ENCODE measurements at places on chromosomes 11 and 22.
A peak's percentile ranks its signal among the peaks of the same experiment; 100 is the strongest.

GRCh38 chr11:70493089-70493474 is 94.8 kb downstream of the CTTN start:
- no peaks in the 10 kb centered on the region for H3K4me1 ChIP-seq
- peaks cover 93% of the 10 kb centered on the region for H3K27me3 ChIP-seq

DNA sequence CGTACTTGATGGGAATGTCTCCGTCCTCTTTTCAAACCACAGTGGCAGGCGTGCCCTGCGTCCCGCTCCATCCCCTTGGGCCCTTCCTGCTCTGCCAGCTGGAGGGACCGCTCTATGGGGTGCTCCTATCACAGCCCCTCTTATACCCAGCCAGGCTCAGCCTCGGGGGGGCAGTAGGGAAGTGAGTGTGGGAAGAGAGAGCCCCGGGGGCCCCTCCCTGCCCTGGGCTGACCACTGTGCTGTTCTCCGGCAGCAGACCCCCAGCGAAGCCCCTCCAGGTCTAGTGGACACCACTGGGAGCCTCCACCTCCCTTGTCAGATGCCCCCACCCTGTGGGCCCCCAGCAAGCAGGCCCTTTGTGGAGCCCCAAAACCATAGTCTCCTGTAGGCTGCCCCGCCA is 572.5 kb downstream of the BRD1 start:
- H3K27ac ChIP-seq: no peak overlapping the region
- H3K36me3 ChIP-seq: no peaks in the 10 kb centered on the region
- no peaks in the 10 kb centered on the region for H3K4me1 ChIP-seq
- H3K4me3 ChIP-seq: no peak overlapping the region
- H3K27me3 ChIP-seq: peaks cover 21% of the 10 kb centered on the region
- no peak for DNase-seq

DNA sequence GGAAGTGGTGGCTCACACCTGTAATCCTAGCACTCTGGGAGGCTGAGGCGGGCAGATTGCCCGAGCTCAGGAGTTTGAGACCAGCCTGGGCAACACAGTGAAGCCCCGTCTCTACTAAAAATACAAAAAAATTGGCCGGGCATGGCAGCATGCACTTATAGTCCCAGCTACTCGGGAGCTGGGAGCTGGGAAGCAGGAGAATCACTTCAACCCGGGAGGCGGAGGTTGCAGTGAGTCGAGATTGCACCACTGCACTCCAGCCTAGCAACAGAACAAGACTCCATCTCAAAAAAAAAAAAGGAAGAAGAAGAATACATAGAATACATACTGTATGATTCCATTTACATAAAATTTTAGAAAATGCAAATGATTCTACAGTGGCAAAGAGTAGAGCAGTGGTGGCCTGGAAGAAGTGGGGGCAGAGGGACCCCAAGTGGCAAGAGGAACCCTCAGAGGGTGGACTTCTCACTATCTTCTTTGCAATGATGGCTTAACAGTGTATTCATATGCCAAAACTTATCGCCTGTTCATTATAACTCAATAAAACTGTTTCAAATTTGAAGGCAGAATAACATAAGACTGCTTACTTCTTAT is 22.0 kb downstream of the PACSIN2 start:
- no peaks in the 10 kb centered on the region for H3K4me1 ChIP-seq
- DNase-seq: no peak
- no peak overlapping the region for H3K27ac ChIP-seq
- H3K36me3 ChIP-seq: no peaks in the 10 kb centered on the region

- no peak for DNase-seq
- no peaks in the 10 kb centered on the region for H3K36me3 ChIP-seq
- peaks cover 25% of the 10 kb centered on the region for H3K4me1 ChIP-seq
- H3K4me3 ChIP-seq: no peak overlapping the region
- H3K27me3 ChIP-seq: no peaks in the 10 kb centered on the region
Observed at GRCh38 chr11:41784513-41785335, 325.3 kb upstream of the LRRC4C start.

GRCh38 chr22:39317084-39317774 is 2.2 kb downstream of the RPL3 start:
- H3K36me3 ChIP-seq: peaks cover 41% of the 10 kb centered on the region
- peak overlapping the region; percentile 90 for H3K4me3 ChIP-seq
- DNase-seq: peak; percentile 72
- H3K4me1 ChIP-seq: peaks cover 14% of the 10 kb centered on the region
- H3K27ac ChIP-seq: peak overlapping the region; percentile 99
- H3K27me3 ChIP-seq: no peaks in the 10 kb centered on the region
